Tibial nerve (tissue), 4 donors: ENCODE measurements at places on chromosomes 7 and 10.

DNA sequence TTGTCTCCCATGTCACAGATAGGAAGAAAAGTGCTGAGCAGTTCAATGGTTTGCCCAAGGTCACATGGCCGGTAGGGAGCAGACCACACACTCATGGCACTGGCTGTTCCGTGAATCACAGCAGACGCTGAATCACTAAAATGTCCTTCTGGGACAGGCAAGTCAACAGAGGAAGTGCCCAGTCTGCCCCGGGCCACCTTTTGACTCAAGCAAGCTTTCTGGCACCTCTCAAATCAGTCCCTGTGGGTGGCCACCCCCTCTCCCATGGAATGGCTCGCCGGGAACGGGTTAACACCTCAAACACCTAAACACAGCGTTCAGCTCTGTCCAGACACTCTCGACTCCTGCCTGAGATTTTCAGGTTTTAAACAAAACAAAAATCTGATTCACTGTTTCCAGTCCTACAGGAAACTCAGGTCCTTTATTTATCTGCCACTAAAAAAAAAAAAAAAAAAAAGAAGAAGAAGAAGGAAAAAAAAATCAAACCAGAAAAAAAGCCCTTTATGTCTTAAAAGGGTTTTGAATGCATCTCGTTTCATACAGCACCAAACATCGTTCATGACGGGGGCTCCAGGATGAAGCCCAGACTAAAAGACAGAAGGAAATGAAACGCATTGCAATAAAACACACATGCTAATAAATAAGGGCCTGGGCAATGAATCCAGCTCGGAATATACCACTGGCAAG is 15.5 kb downstream of the CARD11 start:
- peak; percentile 14 for DNase-seq

- DNase-seq, result no peak
These were observed 5.0 kb upstream of the AQP1 start for GRCh38 chr7:30906515-30907240.

GRCh38 chr7:117011419-117012260 is 58.3 kb downstream of the ST7 start:
- DNase-seq, result no peak

DNA sequence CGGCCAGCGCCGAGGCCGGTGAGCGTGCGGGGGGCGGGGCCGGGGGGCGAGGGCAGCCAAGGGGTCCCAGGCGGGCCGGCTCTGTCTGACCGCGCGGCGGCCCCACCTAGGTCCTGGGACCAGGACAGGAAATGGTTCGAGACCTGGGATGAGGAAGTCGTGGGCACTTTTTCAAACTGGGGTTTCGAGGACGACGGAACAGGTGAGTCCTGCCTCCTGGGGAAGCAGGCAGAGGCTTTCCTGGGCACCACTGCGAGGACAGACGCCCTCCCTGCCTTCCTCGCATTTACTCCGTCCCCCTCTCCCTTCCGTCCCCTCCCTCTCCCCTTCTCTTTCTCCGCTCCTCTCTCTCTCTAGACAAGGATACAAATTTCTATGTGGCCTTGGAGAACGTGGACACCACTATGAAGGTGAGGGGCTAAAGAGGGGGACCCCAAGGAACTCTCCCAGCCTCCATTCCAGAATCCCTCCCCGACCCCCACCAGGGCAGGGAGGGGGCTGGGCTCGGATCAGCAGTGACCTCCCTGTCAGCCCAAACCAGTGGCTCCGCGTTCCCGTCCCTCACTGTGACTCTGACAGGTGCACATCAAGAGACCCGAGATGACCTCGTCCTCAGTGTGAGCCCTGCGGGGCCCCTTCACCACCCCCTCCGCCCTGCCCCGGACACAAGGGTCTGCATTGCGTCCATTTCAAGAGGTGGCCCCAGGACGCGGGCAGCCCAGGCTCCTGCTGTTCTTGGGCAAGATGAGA is 2.6 kb upstream of the MUC12 start:
- DNase-seq, result no peak

DNA sequence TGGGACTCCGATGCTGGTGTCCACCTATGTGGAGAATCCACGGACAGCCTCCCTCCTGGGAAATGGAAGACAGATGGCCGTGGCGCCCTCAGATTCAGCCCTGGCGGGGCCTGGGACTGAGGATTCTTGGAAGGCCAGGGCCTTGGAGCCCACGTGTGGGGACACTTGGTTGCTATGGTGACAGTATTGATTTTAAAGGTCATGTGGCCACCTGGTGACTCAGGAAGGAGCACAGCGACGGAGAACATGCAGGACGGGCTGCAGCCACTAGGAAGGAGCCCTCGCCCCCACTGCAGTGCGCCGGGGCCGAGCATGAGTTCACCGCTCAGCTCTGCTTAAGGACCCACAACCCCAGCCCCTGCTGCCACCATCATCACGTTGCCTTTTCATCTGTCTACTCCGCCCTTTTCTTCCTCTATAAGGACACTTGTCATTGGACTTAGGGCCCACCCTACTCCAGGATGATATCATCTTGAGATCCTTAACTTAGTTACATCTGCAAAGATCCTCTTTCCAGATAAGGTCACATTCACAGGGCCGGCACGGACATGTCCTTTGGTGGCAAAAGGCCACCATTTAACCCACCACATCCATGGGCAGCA is 3.7 kb upstream of the STK32C start:
- DNase-seq, result no peak
